Sciatic nerve (tissue), 2 donors: ENCODE measurements at places on chromosomes 12 and 14. TPM values are rescaled to one million over a fixed set of nuclear protein-coding genes. Genes with fewer than 3 reads are reported as not detected.

- no peak for DNase-seq
Observed at GRCh38 chr12:109612975-109613502, 39.4 kb downstream of the MVK start.

DNA sequence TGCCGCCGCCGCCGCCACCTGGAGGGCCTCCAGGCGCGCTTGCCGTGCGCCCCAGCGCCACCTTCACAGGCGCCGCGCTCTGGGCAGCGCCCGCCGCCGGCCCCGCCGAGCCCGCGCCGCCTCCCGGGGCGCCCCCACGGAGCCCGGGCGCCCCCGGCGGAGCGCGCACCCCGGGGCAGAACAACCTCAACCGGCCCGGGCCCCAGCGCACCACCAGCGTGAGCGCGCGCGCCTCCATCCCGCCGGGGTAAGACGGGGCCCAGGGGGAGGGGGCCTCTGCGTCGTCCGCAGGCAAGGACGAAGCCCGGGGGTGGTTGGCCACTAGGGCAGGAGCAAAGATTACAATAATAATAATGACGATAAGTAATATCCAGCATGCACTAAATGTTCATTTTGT, 21.3 kb downstream of the DTX1 start:
- no peak for DNase-seq

The HOXC9 gene
- total RNA-seq: 10.2 TPM

DNA sequence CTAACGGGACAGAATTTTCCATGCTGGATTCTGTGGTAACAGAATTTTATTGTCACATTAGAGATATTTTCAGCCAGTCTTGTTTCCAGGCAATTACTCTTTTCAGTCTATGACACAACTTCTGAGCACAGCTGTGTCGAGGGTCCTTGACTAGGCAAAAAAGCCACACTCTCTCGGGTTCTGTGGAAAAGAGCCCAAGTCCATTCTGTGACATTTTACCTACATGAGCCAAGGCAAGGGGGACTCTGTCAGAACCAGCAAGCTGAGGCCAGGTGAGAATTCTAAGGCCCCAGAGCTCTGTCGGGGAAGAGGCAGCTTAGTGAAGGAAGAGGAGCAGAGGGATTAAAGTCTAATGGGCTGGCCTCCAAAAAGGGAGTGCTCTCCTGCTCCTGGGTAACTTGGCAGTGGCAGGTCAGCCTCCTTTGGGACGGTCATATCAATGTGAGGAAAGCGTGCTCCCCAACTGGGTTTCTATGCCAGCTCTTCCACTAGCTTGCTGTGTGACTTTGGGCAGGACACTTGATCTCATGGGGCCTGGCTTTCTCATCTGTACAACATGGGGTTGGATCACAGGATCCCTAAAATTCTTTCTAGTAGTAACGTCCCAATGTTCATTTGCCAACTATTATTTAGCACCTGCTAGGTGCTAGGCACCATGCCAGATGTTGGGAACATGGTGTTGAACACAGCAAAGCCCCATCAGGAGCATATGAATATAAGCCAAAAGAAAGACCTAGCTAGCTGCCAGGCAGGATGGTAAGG, 16.0 kb upstream of the RIC8B start:
- DNase-seq: no peak

DNA sequence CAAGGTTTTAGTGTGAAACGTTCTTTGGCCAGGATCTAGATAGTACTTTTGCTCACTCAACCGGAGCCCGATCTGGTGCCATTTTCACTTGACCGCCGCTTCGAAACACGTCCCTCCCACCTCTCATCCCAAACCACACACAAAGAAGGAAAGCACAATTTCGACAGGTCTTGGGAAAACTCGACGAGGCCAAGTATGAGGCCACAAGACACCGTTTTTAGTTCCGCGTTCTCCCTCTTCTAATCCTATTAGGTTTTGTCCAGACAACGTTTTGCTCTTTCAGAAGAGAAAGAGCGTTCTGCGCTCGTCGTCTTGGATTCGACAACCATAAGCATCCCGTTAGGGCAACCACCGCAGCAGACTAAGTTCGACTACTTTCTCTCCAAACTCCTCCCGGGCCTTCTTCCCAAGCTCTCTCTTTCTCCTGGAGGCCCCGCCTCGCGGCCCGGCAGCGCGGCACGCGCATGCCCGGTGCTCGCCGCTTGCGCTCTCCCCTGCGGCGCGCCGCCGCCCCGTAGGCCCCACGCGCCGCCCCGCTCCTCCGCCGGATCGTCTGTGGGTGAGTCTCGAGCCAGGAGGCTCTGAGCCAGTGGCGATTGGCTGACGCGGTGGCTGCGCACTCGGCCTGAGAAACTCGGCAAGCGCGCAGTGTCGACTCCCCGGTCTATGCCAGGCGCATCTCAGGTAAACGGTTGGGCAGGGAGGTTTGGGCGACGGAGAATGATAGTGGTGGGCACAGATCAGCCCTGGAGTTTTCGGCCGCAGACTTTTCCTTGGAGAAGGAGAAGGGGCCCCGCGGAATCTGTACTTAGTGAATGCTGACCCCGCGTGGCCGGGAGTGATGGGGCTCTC, at the start of gene MIPOL1:
Gene MIPOL1, plus strand, starts transcription at position 517 of the 852 bp plus-strand sequence. CDS start 49,952 bp downstream, outside the sequence.
- peak; percentile 88 for DNase-seq

The ADAMTS20 gene
- total RNA-seq: not detected

The RPL36AL gene
- 185 TPM for total RNA-seq

GRCh38 chr14:68403191-68404145, 389.4 kb downstream of the ZFP36L1 start:
- no peak for DNase-seq

DNA sequence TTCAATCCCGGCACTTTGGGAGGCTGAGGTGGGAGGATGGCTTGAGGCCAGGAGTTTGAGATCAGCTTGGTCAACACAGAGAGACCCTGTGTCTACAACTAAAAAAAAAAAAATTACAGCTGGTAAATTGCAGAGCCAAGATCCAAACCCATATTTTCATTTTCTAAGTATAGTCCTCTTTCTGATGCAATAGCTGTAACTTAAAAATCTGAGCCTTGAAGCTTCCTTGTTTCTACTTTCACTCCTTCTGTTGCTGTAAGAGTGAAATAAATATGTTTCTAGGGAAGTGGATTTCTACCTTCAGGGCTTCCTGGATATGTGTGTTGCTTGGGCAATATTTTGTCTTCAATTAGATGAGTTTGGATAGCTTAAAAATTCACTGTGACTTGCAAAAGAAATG, 42.0 kb upstream of the PRICKLE1 start:
- DNase-seq: no peak

GRCh38 chr14:100031506-100032281, 33.5 kb upstream of the EVL start:
- DNase-seq: no peak

The APOLD1 gene
- total RNA-seq: 41.1 TPM

The KLHL33 gene
- total RNA-seq: 2.1 TPM

The SDSL gene
- 1.8 TPM for total RNA-seq

GRCh38 chr14:75310295-75311111, 31.9 kb downstream of the FOS start:
- DNase-seq: peak; percentile 89

The LRRK2 gene
- 51.7 TPM for total RNA-seq

The TBC1D30 gene
- 6.2 TPM for total RNA-seq

The HCAR1 gene
- 1.4 TPM for total RNA-seq

GRCh38 chr12:88580051-88580871, at the start of gene KITLG:
Gene KITLG (minus strand): TSS chr12:88580471. CDS start chr12:88580278, 193 bp downstream.
- peak; percentile 92 for DNase-seq

DNA sequence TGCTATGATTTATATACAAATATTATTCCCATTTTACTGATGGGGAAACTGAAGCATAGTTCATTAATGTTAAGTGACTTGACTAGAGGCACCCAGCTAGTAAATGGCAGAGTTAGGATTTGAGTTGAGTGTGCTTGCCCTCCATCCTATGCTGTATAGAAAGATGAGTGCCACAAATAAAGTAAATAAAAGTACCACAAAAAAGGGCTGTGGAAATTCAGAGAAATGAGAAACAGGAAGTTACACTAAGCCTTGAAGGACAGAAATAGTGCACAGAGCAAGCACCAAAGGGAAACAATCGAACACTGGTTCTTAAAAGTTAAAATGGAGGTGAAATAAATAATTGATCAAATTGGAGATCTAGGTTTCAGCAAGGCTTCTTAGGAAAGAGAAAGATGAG, 9.2 kb upstream of the ABCD2 start:
- DNase-seq: no peak

DNA sequence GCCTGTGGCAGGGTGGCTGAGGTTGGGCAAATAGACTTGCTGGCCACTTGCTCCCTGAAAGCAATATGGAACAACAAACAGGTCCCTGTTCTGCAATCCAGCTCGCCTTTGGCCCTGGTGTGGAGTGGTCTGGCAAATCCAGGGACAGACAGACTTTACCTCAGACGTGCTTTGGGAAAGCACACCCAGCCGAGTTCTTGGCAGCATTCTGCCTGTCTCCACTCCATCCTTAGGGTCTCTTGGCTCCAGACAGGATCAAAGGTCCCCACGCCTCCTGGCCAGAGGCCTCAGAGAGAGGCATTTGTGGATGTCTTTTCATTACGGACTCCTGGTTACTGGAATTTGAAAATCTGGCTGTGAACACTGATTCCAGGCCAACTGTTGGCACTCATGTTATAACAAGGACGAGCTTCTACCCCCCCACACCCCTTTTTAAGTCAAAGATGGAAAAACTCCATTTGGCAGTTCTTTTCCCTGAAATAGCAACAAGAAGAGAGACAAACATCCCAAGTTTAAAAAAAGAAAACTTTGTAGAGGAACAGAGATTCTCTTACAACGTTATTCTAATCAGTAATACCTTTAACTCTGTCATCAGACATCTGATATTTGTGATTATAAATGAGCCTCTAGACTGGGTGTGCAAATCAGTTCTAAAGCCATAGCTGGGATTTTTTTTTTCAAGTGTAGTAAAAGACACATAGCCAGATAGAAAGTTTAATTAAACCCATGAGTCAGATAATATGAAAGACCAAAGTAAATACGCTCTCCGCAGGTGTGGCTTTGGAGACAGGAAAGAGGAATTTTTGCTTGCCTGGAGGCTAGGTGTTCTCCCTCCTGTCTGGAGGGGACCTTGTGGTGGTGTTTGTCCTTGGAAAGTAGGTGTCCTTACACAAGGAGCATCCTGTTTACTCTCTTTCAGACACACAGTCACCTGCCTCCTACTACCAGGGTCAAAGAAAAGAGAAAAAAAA, 60.7 kb downstream of the GALNT8 start:
- DNase-seq: peak; percentile 65

DNA sequence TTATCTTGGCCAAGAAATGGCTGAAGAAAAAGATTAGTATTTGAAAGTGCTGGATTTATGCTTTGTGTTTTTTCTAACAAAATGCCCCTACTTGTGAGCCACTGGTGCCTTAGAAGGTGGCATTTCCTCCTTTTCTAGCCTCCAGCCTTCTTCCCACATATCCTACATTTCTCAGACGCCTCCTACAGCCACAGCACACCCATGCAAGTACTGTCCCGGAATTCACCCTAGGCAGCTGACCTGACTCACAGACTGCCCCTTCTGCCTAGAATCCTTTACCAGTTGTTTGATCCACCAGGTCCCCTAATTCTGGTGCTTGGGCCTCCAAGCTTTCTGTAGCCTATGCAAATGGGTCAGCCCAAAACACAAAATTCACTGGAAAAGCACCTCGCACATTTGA, 166.0 kb downstream of the FOXN3 start:
- no peak for DNase-seq

- DNase-seq: no peak
Observed at GRCh38 chr12:131063413-131063812, 109.7 kb downstream of the ADGRD1 start.

DNA sequence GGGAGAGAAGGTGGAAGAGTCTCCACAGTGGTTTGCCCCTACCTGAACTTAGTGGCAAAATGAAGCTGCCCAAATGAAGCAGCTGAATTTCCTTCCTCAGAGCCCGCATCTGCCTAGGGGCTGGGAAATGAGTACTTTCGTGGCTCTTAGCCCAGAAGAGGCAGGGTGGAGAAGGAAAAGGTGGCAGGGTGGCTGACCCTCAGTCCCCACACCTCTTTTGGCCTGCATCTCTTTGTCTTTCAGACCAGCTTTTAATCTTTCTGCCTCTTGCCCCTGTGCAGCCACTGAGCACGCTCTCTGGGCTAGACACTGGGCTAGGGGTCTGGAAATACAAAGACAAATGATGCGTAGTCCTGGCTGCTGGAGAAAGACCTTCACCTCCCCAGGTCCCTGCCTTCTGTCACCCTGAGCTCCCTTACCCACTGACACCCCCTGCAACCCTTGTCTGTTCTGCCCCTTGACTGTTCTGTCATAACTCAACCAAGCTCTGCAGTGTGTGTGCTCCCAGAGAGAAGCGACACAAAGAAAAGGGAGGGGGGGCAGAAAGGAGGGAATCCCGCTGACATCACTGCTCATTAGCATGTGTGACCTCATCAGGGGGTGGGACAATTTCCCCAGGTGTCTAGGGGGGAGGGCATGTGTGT, 371 bp upstream of the REM2 start:
- no peak for DNase-seq

- DNase-seq: no peak
Observed at GRCh38 chr14:96576359-96576758, 74.2 kb downstream of the PAPOLA start.

- DNase-seq: no peak
Observed at GRCh38 chr14:80485764-80486163, 274.5 kb upstream of the DIO2 start.

The SLCO1B3 gene
- total RNA-seq: 4.2 TPM

GRCh38 chr12:68855771-68856170, 47.8 kb downstream of the MDM2 start:
- DNase-seq: no peak

DNA sequence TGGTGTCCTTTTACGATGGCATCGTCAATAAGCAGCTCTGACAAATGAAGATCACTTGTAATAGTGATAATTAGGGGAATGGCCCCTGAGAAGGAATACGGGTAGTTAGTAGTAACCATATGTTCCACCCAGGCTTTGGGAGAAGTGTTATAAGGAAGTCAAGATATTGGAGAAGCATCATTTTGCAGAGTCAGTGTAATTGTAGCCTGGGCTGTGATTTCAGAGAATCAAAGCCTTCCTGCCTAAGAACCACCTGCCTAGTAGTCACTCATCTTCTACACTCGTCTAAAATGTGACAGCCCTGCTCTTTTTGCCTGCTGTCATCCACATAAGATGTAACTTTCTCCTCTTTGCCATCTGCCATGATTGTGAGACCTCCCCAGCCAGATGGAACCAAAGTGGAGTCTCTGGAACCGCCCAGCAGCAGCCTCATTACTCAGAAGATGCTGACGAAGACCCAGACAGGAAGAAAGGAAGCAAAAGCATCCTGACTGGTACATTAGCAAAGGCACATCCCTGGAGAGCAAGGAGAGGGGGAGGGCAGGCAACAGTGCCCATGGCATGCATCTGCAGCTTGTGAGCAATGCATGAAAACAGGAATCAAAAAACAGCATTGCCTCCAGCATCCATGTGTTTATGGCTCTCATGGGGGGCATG, 12.6 kb upstream of the EDDM3A start:
- DNase-seq: no peak

GRCh38 chr14:71399057-71399487, 491.8 kb downstream of the PCNX1 start:
- no peak for DNase-seq

The OR11H12 gene
- not detected for total RNA-seq
